Effector memory CD4-positive, alpha-beta T cell (primary cell): ENCODE measurements at places on chromosomes 3 and 15.

- no peaks in the 10 kb centered on the region for H3K36me3 ChIP-seq
- no peaks in the 10 kb centered on the region for H3K27me3 ChIP-seq
- H3K4me3 ChIP-seq: no peak overlapping the region
- no peaks in the 10 kb centered on the region for H3K4me1 ChIP-seq
- no peak overlapping the region for H3K27ac ChIP-seq
Measured at GRCh38 chr3:161471211-161471610, 25.4 kb upstream of the OTOL1 start.

DNA sequence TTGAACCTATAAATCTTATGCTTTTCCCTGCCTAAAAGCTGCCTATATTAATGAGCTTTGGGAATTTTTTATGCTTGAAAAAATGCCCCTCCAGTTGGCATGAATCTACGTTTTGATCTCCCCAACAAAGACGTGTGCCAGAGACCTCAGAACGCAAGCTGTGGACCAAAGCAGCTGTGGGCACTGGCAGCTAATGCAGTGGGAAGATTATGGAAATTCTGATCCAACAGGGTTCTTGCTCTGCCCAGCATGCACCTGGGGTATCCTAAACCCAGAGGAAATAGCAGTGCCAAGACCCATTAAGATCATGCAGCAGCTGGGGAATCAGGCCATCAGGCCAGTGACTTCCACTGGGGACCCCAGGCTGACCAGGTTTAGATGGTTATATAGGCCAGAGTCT is 423.0 kb downstream of the ZBBX start:
- no peak overlapping the region for H3K27ac ChIP-seq
- DNase-seq: no peak

- H3K36me3 ChIP-seq: peaks cover 6% of the 10 kb centered on the region
- no peak for DNase-seq
- no peak overlapping the region for H3K4me3 ChIP-seq
- no peak overlapping the region for H3K27ac ChIP-seq
- no peaks in the 10 kb centered on the region for H3K4me1 ChIP-seq
Measured at GRCh38 chr15:28131400-28131799, 32.3 kb upstream of the OCA2 start.

- no peak overlapping the region for H3K4me3 ChIP-seq
- no peaks in the 10 kb centered on the region for H3K27me3 ChIP-seq
- peaks cover 11% of the 10 kb centered on the region for H3K4me1 ChIP-seq
Measured at GRCh38 chr3:127630811-127631714, 2.1 kb downstream of the PODXL2 start.

DNA sequence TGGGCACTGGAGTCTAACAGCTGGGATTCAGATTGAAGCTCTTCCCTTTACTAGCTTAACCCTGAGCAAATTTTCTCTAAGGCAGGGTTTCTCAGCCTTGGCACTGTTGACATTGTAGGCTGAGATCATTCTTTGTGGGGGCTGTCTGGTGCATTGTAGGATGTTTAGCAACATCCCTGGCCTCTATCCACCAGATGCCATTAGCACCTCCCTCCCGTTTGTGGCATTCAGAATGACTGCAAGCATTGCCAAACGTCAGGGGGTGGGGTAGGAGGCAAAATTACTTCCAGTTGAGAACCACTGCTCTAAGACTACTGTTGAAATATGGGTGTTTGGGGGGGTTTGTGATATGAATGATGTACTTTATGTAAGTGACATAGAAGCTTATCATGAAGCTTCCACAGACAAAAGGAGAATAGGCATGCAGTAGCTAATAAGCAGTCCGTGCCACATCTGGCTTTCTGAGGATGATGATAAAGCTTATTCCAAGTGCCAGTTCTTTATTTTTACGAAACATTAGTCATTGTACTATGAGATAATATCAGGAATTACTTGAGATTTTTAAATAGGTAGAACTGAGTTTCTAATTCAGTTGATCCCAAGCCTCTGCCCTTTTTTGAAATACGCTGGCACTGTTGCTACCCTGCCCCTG is 39.3 kb downstream of the NKIRAS1 start:
- no peak overlapping the region for H3K4me3 ChIP-seq
- no peaks in the 10 kb centered on the region for H3K4me1 ChIP-seq
- no peaks in the 10 kb centered on the region for H3K27me3 ChIP-seq
- H3K36me3 ChIP-seq: no peaks in the 10 kb centered on the region
- no peak overlapping the region for H3K27ac ChIP-seq
- no peak for DNase-seq

DNA sequence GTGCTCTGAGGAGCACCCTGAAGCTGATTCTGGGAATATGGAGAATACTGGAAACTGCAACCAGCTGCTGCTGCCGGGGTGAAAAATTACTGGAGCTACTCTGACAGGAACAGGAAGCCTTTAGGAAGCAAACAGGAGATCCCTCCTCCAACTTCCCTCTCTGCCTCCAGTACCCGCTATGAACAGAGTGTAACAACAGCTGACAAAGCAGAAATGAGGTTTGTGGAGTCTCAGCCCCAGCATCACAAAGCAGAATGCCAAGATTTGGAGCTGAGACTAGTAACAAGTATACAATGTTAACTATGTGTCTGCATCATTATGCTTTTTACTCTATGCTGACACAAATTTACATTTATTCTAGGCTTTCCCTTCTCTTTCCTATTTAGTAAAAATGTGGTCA is 22.7 kb upstream of the PIAS1 start:
- H3K4me1 ChIP-seq: no peaks in the 10 kb centered on the region
- no peak overlapping the region for H3K4me3 ChIP-seq

DNA sequence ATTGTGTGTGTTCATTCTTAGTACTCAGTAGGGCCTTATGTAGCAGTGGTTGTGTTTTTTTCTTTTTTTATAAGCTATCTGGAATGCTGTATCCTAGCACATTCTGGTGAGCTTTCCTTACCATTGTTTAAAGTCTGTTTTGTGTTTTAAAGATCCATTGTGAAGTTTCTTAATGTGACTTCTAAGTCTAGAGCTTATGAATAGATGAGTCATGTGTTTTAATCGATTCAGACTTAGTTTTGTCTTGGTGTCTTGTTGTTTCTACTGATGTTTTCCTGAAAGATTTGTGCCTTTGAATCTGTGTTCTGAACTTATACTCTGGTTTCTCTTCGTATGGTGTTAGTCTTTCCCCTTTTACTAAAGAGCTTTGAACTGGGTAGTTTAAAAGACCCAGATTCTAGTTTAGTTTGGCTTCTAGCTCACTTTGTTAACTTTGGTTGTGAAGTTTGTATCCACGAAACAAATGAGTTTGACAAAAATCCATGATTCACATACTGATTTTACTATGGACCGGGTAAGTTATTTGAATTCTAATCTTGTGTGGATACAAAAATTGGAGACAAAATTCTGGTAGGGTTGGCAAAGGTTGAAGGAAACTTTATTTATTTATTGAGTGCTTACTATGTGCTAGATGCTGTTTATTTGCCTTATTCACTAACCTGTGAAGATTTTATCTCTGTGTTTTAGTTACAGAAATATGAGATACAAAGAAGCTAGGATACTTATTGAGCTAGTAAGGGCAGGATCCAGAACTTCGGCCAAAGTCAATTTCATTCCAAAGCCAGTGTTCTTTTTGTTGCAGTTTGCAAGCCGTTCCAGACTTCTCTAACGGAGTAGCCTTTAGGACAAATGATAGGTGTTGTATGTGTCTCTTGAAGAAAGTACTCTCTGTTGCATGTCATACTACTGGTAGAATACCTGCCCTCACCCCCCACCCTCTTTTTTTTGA is 24.8 kb downstream of the AKAP13 start:
- no peaks in the 10 kb centered on the region for H3K27me3 ChIP-seq
- no peak for DNase-seq

DNA sequence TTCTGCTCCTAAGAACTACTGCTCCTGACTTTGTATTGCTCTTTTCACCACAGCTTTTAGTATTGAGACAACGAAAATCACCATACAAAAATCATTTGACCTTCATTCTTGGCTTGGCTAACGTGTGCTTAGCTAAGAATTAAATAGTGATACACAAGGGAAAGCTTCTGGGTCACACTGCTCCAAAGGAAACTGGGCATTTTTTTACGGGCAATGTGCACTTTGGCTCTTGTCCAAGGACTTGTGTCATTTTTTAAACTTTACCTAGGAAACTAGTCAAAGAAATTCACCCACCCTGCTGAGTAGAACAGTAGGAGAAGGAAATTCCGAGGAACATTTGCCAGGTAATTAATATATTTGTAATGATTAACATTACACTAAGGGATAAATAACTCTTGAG is 19.8 kb downstream of the WDR72 start:
- H3K4me1 ChIP-seq: no peaks in the 10 kb centered on the region
- no peak for DNase-seq
- no peak overlapping the region for H3K27ac ChIP-seq
- no peak overlapping the region for H3K4me3 ChIP-seq
- H3K36me3 ChIP-seq: no peaks in the 10 kb centered on the region

DNA sequence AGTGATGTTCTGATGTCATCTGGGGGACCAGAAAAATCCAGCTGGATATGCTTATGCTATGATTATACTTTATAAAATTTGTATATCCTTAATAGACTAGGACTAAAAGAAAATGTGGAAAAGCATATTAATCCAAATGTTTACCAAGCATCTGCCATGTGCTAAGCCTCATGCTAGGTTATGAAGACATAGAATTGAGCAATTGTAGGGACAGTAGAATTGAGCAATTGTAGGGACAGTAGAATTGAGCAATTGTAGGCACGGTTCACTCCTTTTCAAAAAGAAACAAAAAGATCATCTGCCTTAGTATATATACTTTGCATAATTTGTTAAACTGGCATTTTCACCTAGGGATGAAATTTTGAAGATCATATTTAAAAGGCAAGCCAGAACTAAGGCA is 18.3 kb downstream of the ABHD5 start:
- H3K4me1 ChIP-seq: no peaks in the 10 kb centered on the region
- no peak for DNase-seq
- peaks cover 12% of the 10 kb centered on the region for H3K36me3 ChIP-seq
- H3K27me3 ChIP-seq: no peaks in the 10 kb centered on the region

- H3K4me1 ChIP-seq: peaks cover 8% of the 10 kb centered on the region
- DNase-seq: no peak
Measured at GRCh38 chr15:75069301-75069925, 46.0 kb downstream of the PPCDC start.
